Ovary (tissue), 10 donors: ENCODE measurements at places on chromosomes 3 and 15. TPM values are rescaled to one million over a fixed set of nuclear protein-coding genes. Genes with fewer than 3 reads are reported as not detected.

CKMT1B gene
- 0.11 TPM for total RNA-seq

UQCC5 gene
- total RNA-seq, result 27.4 TPM

SERINC4 gene
- 0.13 TPM for total RNA-seq

- no peak for DNase-seq
- H3K27me3 ChIP-seq, result no peaks in the 10 kb centered on the region
- peak within 1 kb of the TSS; percentile 20 for H3K4me3 ChIP-seq
- no peak within 1 kb of the TSS for H3K27ac ChIP-seq
- no peaks in the 10 kb centered on the region for H3K36me3 ChIP-seq
Measured at GRCh38 chr15:62165104-62165792, at the start of gene C2CD4B. Gene C2CD4B, minus strand, starts transcription at chr15:62165285. Its CDS starts 301 bp downstream, at chr15:62164984.

DNA sequence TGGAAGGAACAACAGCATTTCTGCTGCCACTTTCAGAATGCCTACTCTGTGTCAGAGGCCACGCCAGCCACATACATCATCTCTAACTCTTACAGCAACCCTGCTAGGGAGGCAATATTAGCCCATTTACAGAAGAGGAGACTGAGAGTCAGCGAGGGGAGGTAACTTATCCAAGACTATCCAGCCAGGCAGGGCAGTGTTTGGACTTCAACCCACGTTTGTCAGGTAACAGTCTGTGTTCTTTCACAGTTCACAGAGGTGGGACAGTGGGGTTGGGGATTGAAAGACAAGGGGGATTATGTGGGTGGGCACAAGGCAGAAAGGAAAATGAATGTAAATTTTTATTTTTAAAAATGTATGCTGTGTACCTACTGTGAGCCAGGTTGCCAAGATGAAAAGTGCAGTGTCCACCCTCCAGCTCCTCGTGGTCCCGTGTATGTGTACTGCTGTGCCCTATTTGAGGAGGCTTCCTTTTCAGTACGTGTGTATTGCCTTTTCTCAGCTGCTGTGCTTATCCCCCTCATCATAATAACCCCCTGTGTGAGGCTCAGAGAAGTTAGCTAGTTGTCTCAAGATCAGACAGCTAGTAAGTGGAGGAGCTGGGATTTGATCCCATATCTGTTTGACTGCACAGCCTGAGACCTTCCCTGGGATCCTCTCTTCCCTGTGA is 16.5 kb upstream of the ATP2B2 start:
- no peaks in the 10 kb centered on the region for H3K27me3 ChIP-seq
- no peak for DNase-seq
- H3K36me3 ChIP-seq, result no peaks in the 10 kb centered on the region
- H3K27ac ChIP-seq, result no peak overlapping the region

GRCh38 chr15:45776772-45777171 is 141.9 kb downstream of the SQOR start:
- no peak overlapping the region for H3K4me3 ChIP-seq
- no peaks in the 10 kb centered on the region for H3K27me3 ChIP-seq
- DNase-seq, result no peak
- no peaks in the 10 kb centered on the region for H3K4me1 ChIP-seq
- H3K36me3 ChIP-seq, result no peaks in the 10 kb centered on the region
- no peak overlapping the region for H3K27ac ChIP-seq

MCF2L2 gene
- total RNA-seq, result 0.61 TPM

DNA sequence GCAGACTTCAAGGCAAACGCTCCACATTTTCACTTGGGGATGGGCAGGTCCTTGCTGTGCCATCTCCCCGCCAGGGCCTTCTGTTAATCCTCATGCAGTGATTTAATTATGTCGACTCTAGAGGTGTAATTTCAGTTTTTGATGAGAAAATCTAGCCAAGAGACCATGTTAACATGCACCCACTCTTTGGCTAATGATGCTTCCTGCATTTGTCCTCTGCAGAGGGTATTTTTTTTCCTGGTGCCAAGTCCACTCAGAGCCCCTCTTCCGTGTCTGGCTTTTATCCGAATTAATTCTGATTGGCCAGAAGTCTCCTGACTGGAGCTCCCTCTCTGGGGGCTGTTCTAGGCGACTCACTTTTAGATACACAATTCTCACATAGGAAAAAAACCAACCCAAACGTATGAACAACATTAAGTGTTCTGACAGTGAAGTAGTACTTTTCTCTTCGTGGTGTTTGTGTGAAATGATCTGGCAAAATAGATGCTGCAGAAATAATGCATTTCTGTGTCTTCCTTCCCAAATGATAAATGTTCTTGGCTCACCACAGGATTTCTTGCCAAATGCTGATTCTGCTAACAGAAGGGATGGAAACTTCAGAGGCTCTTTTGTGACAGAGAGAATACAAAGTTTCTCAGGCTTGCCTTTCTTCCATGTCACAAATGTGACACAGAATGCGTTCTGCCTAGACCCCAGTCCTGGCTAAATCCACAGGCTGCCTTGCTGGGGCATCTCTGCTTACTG is 190.0 kb downstream of the CACNA2D3 start:
- no peak overlapping the region for H3K27ac ChIP-seq
- no peaks in the 10 kb centered on the region for H3K4me1 ChIP-seq
- DNase-seq, result no peak
- no peaks in the 10 kb centered on the region for H3K27me3 ChIP-seq
- H3K36me3 ChIP-seq, result no peaks in the 10 kb centered on the region

GOLGA6B gene
- total RNA-seq, result not detected

GRCh38 chr3:163919154-163919553 is 1159.1 kb downstream of the SI start:
- no peak for DNase-seq
- no peak overlapping the region for H3K27ac ChIP-seq
- H3K27me3 ChIP-seq, result no peaks in the 10 kb centered on the region
- H3K4me1 ChIP-seq, result no peaks in the 10 kb centered on the region

SLC35A5 gene
- total RNA-seq, result 27.8 TPM

DNA sequence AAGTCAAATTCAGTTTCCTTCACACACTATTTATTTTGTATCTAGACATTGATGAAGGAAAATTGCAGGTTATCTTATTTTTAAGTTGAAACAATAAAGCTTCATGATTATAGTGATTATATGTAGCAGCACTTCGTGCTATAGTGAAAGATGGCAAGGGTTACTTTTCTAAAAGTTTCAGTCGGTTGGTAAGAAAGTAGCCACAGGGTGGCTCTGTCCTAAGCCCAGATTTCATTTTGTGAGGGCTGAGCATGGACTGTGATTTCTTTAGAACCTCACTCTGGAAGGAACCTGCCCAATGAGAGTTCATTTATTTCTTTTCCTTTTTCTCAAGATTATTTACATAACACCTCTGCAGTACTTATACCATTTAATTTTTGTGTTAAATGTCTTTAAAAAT is 66.5 kb downstream of the NME9 start:
- H3K27ac ChIP-seq, result no peak overlapping the region
- H3K4me3 ChIP-seq, result no peak overlapping the region
- H3K27me3 ChIP-seq, result no peaks in the 10 kb centered on the region
- H3K4me1 ChIP-seq, result no peaks in the 10 kb centered on the region

GNAT1 gene
- not detected for total RNA-seq

DNA sequence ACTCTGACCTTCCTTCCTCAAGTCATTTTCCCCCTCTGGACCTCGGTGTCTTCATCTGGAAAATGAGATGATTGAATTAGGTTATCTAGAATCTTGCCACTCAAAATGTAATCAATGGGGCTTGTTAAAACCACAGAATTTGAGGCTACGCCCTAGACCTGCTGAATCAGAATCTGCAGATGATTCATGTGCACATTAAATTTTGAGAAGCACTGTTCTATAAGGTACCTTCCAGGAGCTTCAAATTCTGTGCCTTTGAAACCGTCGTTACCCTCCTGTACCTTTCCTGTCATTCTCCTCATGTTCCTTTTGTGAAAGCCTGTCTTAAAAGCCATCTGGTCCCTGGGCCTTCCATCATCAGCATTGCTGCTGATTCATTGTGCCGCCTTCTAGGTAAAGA is 172.4 kb upstream of the TOPAZ1 start:
- no peaks in the 10 kb centered on the region for H3K36me3 ChIP-seq
- no peak for DNase-seq
- H3K4me3 ChIP-seq, result no peak overlapping the region
- no peaks in the 10 kb centered on the region for H3K4me1 ChIP-seq

ZBED2 gene
- total RNA-seq, result not detected

DNA sequence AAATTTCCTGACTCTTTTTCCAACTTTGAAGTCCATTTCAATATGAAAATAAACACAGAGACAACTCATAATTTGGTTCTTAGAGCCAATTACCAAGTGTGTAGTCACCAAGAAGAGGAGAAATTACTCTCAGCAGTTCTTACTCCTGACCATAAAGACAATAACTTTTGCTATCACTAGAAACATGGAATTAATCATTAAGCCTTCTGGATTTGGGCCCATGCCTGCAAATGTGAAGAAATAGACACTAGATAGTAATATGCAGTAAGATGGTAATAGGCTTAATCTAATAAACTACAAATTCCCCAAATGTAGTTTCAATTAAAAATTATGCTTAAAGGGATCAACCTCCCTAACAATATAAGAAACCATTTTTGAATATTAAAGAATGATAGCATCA is 185.1 kb upstream of the AGTR1 start:
- H3K4me1 ChIP-seq, result no peaks in the 10 kb centered on the region
- H3K27me3 ChIP-seq, result peaks cover 3% of the 10 kb centered on the region
- no peaks in the 10 kb centered on the region for H3K36me3 ChIP-seq
- no peak overlapping the region for H3K27ac ChIP-seq
- H3K4me3 ChIP-seq, result no peak overlapping the region
- DNase-seq, result no peak
